Heart left ventricle (tissue), 16 donors: ENCODE measurements at places on chromosomes 5 and 9. TPM values are rescaled to one million over a fixed set of nuclear protein-coding genes. Genes with fewer than 3 reads are reported as not detected.

DNA sequence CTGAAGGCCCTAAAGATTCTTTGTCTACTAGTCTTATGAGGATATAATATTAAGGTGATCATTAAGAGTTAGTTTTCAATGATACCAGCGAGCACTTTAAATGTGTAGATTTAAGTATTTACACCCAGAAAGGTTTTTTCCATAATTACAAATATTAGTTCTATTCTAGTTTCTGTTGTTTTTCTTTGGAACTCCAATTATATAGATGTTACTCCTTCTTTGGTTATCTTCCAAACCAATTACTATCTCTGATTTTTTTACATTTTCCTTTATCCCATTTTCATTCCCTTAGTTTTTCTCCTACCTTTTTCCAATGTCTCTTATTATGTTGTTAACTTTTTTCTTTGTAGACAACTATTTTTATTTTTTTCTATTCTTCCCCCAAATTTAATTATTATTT lies 355.1 kb downstream of the KCNN2 start:
- no peak overlapping the region for H3K27ac ChIP-seq
- DNase-seq: no peak
- H3K36me3 ChIP-seq: no peaks in the 10 kb centered on the region
- H3K4me1 ChIP-seq: no peaks in the 10 kb centered on the region
- H3K4me3 ChIP-seq: no peak overlapping the region
- H3K27me3 ChIP-seq: no peaks in the 10 kb centered on the region

DNA sequence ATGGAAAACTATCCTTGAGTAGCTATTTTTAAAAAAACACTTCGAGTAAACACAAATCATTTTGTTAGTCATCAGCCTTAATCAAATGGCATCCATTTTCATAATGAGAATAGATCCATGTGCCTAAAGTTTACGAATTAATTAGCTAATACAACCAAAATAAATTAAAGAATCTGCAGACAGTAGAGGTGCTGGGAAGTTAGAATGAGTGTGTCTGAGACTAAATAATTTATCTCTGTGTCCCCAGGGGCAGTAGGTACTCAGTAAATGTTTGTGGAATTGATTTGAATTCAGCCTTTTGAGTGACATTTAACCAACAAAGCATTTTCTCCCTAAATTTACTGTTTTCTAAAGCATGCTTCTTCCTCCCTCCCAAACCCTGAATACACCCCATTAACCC lies 18.6 kb downstream of the TNFSF15 start:
- no peaks in the 10 kb centered on the region for H3K4me1 ChIP-seq
- no peaks in the 10 kb centered on the region for H3K36me3 ChIP-seq
- no peak overlapping the region for H3K27ac ChIP-seq
- no peak for DNase-seq

DNA sequence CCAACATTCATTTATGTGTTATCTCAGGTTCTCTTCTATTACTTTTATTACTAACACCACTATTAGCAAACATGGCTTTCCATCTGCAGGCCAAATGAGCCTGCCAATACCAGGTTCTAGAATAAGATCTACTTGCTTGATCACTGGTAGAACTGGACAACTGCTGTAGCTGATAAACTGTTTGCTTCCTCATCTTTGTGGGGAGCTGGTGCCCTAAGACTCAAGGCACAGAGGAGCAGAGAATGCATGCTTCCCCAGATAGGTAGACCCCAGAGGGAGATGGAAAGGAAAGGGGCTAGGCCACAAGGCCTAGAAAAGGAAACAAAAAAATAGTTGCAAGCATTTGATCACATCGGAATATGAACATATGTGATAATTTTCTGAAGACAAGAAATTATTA lies 30.7 kb upstream of the AUH start:
- DNase-seq: no peak
- H3K27me3 ChIP-seq: no peaks in the 10 kb centered on the region
- no peaks in the 10 kb centered on the region for H3K36me3 ChIP-seq
- H3K4me1 ChIP-seq: no peaks in the 10 kb centered on the region

- H3K27me3 ChIP-seq: no peaks in the 10 kb centered on the region
- H3K27ac ChIP-seq: no peak overlapping the region
- no peak for DNase-seq
- H3K4me1 ChIP-seq: no peaks in the 10 kb centered on the region
These were observed 310.7 kb downstream of the ASTN2 start for GRCh38 chr9:117104206-117104605.

- no peaks in the 10 kb centered on the region for H3K27me3 ChIP-seq
- DNase-seq: no peak
- no peaks in the 10 kb centered on the region for H3K36me3 ChIP-seq
- no peak overlapping the region for H3K27ac ChIP-seq
These were observed 116.6 kb upstream of the STARD4 start for GRCh38 chr5:111628901-111629300.

GRCh38 chr5:102922799-102923477 lies 167.8 kb downstream of the PAM start:
- DNase-seq: no peak
- H3K27me3 ChIP-seq: no peaks in the 10 kb centered on the region
- peaks cover 17% of the 10 kb centered on the region for H3K36me3 ChIP-seq

GRCh38 chr9:128182893-128183588 lies 8.3 kb downstream of the CIZ1 start:
- DNase-seq: no peak
- no peak overlapping the region for H3K4me3 ChIP-seq
- H3K27ac ChIP-seq: no peak overlapping the region
- no peaks in the 10 kb centered on the region for H3K4me1 ChIP-seq

- peak; percentile 35 for DNase-seq
- H3K27ac ChIP-seq: peak overlapping the region; percentile 81
- peaks cover 37% of the 10 kb centered on the region for H3K27me3 ChIP-seq
These were observed 451 bp downstream of the LPAR1 start for GRCh38 chr9:111037708-111038330.

- no peaks in the 10 kb centered on the region for H3K36me3 ChIP-seq
- no peaks in the 10 kb centered on the region for H3K27me3 ChIP-seq
- no peak for DNase-seq
- no peak overlapping the region for H3K27ac ChIP-seq
- H3K4me3 ChIP-seq: no peak overlapping the region
These were observed 34.4 kb downstream of the DUSP1 start for GRCh38 chr5:172736508-172737135.

GRCh38 chr9:33881635-33882034 lies 64.7 kb downstream of the UBE2R2 start:
- no peaks in the 10 kb centered on the region for H3K36me3 ChIP-seq
- H3K4me3 ChIP-seq: no peak overlapping the region
- H3K27ac ChIP-seq: no peak overlapping the region
- H3K27me3 ChIP-seq: no peaks in the 10 kb centered on the region
- peaks cover 16% of the 10 kb centered on the region for H3K4me1 ChIP-seq

GRCh38 chr5:142356349-142356715 lies 31.5 kb upstream of the SPRY4 start:
- no peaks in the 10 kb centered on the region for H3K27me3 ChIP-seq
- H3K4me1 ChIP-seq: no peaks in the 10 kb centered on the region
- peak overlapping the region; percentile 54 for H3K4me3 ChIP-seq
- DNase-seq: no peak
- peak overlapping the region; percentile 94 for H3K27ac ChIP-seq

GRCh38 chr5:58681943-58682342 lies 99.1 kb downstream of the RAB3C start:
- DNase-seq: no peak
- no peaks in the 10 kb centered on the region for H3K27me3 ChIP-seq
- H3K4me1 ChIP-seq: no peaks in the 10 kb centered on the region
- H3K4me3 ChIP-seq: no peak overlapping the region
- H3K36me3 ChIP-seq: no peaks in the 10 kb centered on the region
- H3K27ac ChIP-seq: no peak overlapping the region

- H3K36me3 ChIP-seq: no peaks in the 10 kb centered on the region
- H3K27ac ChIP-seq: no peak overlapping the region
- DNase-seq: no peak
- H3K4me3 ChIP-seq: no peak overlapping the region
These were observed 1677.7 kb downstream of the EFNA5 start for GRCh38 chr5:105993027-105993426.

- H3K27ac ChIP-seq: peak overlapping the region; percentile 71
- H3K27me3 ChIP-seq: no peaks in the 10 kb centered on the region
- DNase-seq: no peak
- H3K4me1 ChIP-seq: peaks cover 35% of the 10 kb centered on the region
- no peak overlapping the region for H3K4me3 ChIP-seq
- no peaks in the 10 kb centered on the region for H3K36me3 ChIP-seq
These were observed 121.2 kb upstream of the NFIB start for GRCh38 chr9:14434971-14435718.

GRCh38 chr5:67195406-67196275 lies 958 bp downstream of the CD180 start:
- H3K27ac ChIP-seq: no peak overlapping the region
- H3K36me3 ChIP-seq: no peaks in the 10 kb centered on the region
- DNase-seq: no peak
- no peaks in the 10 kb centered on the region for H3K4me1 ChIP-seq

DNA sequence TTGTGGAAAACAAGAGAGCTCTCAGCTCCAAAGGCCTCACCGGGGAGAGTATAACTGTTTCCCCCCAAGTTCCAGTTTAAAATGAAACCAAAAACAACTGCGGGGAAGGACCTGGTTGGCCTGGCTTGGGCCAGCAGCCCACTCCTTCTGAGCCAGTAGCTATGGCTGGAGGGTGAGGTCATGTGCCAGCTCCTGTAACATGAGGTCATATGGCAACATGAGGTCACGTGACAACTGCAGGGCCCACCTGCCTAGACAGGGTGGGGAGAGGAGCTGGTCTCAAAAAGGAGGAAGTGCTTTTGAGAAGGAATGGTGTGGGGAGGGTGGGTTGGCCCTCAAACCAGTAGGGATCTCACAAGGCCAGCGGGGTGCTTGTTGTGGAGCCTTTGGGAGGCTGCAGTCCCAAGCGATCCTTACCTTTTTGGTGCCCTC lies 29.3 kb upstream of the CRB2 start:
- no peaks in the 10 kb centered on the region for H3K4me1 ChIP-seq
- H3K36me3 ChIP-seq: no peaks in the 10 kb centered on the region
- DNase-seq: no peak

DNA sequence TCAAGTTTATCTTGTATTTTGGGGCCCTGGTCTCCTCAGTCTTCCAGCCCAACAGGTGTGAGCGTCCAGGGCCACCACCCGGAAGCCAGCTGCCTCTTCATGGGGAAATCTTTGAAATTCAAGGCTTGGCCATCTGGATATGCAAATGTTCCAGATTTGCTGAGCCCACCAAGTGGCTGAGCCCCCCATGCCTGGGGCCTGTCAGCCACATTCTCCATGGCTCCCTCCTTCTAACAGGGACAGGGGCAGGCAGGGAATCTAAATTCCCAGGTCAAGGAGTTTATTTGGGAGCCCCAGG lies 14.2 kb upstream of the CXXC5 start:
- no peak overlapping the region for H3K27ac ChIP-seq
- no peak for DNase-seq
- peaks cover 44% of the 10 kb centered on the region for H3K4me1 ChIP-seq

GRCh38 chr9:92500725-92501124 lies 18.4 kb upstream of the ASPN start:
- H3K4me3 ChIP-seq: no peak overlapping the region
- DNase-seq: no peak
- H3K4me1 ChIP-seq: no peaks in the 10 kb centered on the region
- H3K27ac ChIP-seq: peak overlapping the region; percentile 67

DNA sequence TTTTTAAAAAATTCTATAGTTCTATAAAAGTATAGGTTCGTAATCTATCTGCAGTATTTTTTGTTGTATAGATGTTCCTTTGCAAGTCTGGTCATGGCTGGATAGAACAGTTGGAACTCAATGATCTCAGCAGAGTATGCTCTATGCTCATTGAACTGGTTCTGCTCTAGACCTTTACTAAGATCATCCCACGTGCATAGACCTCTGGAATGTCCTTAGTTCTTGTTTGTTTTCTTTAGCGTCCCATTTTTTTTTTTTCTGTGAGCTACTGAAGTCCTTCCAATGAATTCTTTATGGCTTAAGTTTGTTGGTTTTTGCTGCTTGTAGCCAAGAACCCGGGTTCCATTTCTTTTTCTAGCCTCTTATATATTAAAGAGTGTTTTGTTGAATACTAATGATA lies 3.5 kb downstream of the TMEM38B start:
- no peak overlapping the region for H3K4me3 ChIP-seq
- peaks cover 59% of the 10 kb centered on the region for H3K4me1 ChIP-seq
- DNase-seq: no peak
- no peaks in the 10 kb centered on the region for H3K36me3 ChIP-seq

Gene CNTLN
- 2.1 TPM for total RNA-seq

Gene POU5F2
- 0.88 TPM for total RNA-seq

Gene PCA3
- total RNA-seq: not detected

Gene DMGDH
- 1.6 TPM for total RNA-seq

Gene RNF130
- 53.7 TPM for total RNA-seq

Gene DOCK8
- total RNA-seq: 4.7 TPM
